ENCODE measurements at places on chromosomes 12 and 14.

DNA sequence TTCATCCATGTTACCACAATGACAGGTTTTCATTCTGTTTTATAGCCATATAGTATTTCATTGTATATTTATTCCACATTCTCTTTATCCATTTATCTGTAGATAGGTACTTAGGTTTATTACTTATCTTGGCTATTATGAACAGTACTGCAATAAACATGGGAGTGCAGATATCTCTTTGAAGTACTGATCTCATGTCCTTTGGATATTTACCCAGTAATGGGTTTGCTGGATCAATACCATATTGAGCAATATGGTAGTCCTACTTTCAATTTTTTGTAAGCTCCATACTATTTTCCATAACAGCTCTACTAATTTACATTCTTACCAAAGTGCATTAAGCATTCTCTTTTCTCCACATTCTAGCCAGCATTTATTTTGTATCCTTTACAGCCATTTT is 235.8 kb upstream of the ALG10 start:
- DNase-seq: no peak
- no peaks in the 10 kb centered on the region for H3K27me3 ChIP-seq
- no peak overlapping the region for H3K27ac ChIP-seq
- H3K36me3 ChIP-seq: no peaks in the 10 kb centered on the region

- H3K27ac ChIP-seq: no peak overlapping the region
- H3K27me3 ChIP-seq: no peaks in the 10 kb centered on the region
- H3K4me1 ChIP-seq: no peaks in the 10 kb centered on the region
- no peak for DNase-seq
- peaks cover 2% of the 10 kb centered on the region for H3K36me3 ChIP-seq
- H3K4me3 ChIP-seq: no peak overlapping the region
Measured at GRCh38 chr14:100396266-100396795, 73.2 kb downstream of the SLC25A47 start.

DNA sequence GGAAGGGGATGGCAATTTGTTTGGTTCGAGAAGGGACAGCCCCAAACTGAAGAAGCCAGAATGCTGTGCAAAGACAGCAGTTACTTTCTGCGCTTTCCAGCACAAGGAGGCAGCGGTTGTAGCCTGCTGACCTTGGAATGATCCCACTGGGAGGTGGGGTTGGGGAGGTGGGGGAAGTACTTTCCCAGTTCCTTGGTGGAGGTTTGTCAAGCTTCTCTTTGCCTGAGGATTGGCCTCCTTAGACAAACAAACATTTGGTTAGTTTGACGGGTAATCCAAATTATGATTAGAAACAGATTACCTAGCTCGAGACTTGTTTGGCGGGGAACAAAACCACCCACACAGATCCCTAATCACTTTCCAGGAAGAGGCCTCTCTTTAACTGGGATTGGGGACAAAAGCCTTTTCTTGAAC is 79.1 kb upstream of the EGLN3 start:
- DNase-seq: no peak
- H3K4me3 ChIP-seq: no peak overlapping the region
- peaks cover 8% of the 10 kb centered on the region for H3K36me3 ChIP-seq
- peaks cover 12% of the 10 kb centered on the region for H3K27me3 ChIP-seq
- no peak overlapping the region for H3K27ac ChIP-seq

GRCh38 chr12:78331181-78331580 is 500.5 kb downstream of the NAV3 start:
- no peak overlapping the region for H3K4me3 ChIP-seq
- DNase-seq: no peak
- no peak overlapping the region for H3K27ac ChIP-seq
- no peaks in the 10 kb centered on the region for H3K27me3 ChIP-seq
- H3K36me3 ChIP-seq: no peaks in the 10 kb centered on the region
- H3K4me1 ChIP-seq: no peaks in the 10 kb centered on the region

GRCh38 chr12:12456637-12457036 is 99.8 kb downstream of the BORCS5 start:
- peak overlapping the region; percentile 88 for H3K27ac ChIP-seq
- H3K4me3 ChIP-seq: peak overlapping the region; percentile 58
- DNase-seq: no peak
- peaks cover 13% of the 10 kb centered on the region for H3K36me3 ChIP-seq
- peaks cover 60% of the 10 kb centered on the region for H3K4me1 ChIP-seq

DNA sequence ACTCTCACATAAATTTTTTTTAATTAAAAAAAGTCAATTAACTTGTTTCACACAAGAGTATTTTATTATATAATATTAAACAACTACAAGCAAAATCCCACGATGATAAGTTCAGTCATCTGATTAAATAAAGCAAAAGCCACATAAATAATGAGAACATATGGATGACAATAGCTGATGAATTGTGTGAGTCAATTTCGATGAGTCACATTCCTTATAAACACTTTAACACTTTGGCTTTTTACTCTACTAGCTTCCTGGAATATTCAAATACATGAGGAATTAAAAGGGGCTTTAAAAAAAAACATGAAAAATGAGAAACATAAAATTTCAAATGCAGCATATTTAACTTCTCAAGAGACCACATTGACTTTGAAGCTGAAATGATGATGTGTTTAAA is 95.3 kb downstream of the BCAT1 start:
- no peak overlapping the region for H3K27ac ChIP-seq
- H3K36me3 ChIP-seq: peaks cover 13% of the 10 kb centered on the region
- no peak overlapping the region for H3K4me3 ChIP-seq
- no peaks in the 10 kb centered on the region for H3K27me3 ChIP-seq
- DNase-seq: no peak

- no peak for DNase-seq
- no peak overlapping the region for H3K4me3 ChIP-seq
- no peaks in the 10 kb centered on the region for H3K36me3 ChIP-seq
Measured at GRCh38 chr12:91617818-91618217, 435.2 kb upstream of the DCN start.

GRCh38 chr12:69501154-69501895 is 31.1 kb downstream of the FRS2 start:
- no peak overlapping the region for H3K27ac ChIP-seq
- H3K4me3 ChIP-seq: no peak overlapping the region
- DNase-seq: no peak

DNA sequence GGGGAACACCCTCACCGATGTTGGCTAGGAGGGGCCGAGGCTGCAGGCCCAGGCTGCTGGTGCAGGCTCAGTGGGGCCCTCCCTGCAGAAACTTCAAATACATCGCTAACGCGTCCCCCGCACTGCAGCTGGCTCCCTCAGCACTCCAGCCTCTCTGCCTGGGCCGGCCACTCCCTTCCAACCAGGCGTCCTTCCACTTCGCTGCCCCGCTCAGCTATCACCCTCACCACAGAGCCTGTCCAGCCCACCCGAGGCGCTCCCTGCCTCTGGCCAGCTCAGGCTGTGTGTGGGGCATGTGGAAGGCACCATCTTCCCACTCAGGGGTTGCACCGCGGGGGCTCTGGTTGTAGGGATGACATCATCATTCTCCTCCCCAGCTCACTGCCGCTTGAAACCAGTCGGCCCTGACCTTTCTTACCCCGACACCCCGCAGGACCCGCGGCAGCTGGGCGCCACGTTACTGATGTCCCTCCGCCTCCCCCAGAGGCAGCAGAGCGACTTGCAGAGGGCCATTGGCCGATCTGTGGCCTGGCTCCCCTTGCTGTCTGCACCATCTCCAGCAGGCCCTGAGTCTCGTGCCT is 199.9 kb upstream of the RTL1 start:
- peaks cover 9% of the 10 kb centered on the region for H3K27me3 ChIP-seq
- no peak overlapping the region for H3K4me3 ChIP-seq
- no peaks in the 10 kb centered on the region for H3K4me1 ChIP-seq

GRCh38 chr12:94049718-94050117 is 98.7 kb upstream of the PLXNC1 start:
- peaks cover 6% of the 10 kb centered on the region for H3K4me1 ChIP-seq
- H3K27ac ChIP-seq: no peak overlapping the region
- H3K36me3 ChIP-seq: peaks cover 2% of the 10 kb centered on the region
- peaks cover 2% of the 10 kb centered on the region for H3K27me3 ChIP-seq
- no peak overlapping the region for H3K4me3 ChIP-seq

- no peaks in the 10 kb centered on the region for H3K4me1 ChIP-seq
- H3K36me3 ChIP-seq: no peaks in the 10 kb centered on the region
Measured at GRCh38 chr12:113727651-113728061, 238.5 kb downstream of the RBM19 start.

DNA sequence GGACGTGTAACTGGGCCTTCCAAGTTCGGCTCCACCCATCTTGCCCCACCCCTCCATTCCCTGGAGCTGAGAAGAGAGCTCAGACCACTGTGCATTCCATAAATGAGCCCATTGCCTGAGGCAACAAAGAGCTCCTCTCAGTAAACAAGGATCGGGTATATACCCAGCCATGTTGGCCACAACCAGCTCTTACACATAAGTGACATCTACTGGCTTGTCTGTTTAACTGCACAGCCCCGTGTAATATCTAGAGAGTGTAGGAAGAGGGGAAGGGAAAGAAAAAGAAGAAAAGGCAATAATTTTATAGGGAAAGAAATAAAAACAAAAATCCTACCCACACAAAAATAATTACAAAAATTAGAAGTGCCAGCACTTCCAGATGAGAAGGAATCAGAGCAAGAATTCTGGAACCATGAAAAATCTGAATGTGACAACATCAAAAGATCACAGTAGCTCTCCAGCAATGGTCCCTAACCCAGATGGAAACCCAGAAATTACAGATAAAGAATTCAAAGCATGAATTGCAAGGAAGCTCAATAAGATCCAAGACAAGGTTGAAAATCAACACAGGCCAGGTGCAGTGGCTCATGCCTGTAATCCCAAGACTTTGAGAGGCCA is 308.1 kb downstream of the RPAP3 start:
- H3K4me1 ChIP-seq: peaks cover 90% of the 10 kb centered on the region
- H3K27me3 ChIP-seq: no peaks in the 10 kb centered on the region
- no peak overlapping the region for H3K4me3 ChIP-seq
- peak overlapping the region; percentile 89 for H3K27ac ChIP-seq
- H3K36me3 ChIP-seq: peaks cover 25% of the 10 kb centered on the region

DNA sequence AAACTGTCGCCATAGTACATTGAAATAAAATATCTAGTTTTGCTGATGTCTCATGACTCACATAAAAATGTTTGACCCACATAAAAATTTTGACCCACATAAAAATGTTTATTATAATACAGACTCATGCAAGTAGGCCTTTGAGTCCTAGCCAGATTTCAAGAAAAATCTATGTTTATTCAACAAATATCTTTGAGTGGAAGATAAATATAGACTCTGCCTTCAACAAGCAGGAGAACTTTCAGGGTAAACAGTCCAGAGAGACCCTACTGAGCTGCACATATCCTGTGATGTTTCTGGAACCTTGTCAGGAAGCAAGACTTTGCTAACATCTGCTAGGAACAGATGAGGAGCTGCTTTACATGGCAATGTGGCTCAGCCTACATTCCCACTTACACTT is 283.1 kb downstream of the MDGA2 start:
- H3K36me3 ChIP-seq: no peaks in the 10 kb centered on the region
- no peaks in the 10 kb centered on the region for H3K27me3 ChIP-seq
- H3K4me3 ChIP-seq: no peak overlapping the region
- no peak for DNase-seq

DNA sequence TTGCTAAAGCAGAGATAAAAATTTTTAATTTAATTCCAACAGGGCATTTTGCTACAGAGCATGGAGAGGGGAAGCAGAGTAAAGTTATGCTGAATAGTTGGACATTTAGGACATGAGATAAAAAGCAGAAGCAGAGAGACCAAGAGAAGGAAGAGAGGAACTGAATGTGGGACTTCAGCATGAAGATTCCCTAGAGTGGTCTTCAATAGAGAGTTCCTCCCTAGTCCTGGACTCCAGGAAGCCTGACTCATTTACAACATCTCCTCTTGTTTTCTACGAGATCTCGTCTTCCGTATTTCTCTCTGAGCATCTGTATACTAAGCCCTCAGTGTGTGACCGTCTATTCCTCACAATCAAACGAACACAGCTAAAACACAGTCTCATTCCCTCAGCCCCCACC is 35.2 kb upstream of the IFT81 start:
- DNase-seq: no peak
- H3K36me3 ChIP-seq: peaks cover 1% of the 10 kb centered on the region
- H3K27ac ChIP-seq: no peak overlapping the region
- H3K4me1 ChIP-seq: no peaks in the 10 kb centered on the region

GRCh38 chr14:104732931-104733681 is 9.1 kb downstream of the ADSS1 start:
- H3K27ac ChIP-seq: no peak overlapping the region
- H3K36me3 ChIP-seq: no peaks in the 10 kb centered on the region
- no peak overlapping the region for H3K4me3 ChIP-seq
- H3K4me1 ChIP-seq: no peaks in the 10 kb centered on the region
- DNase-seq: no peak

DNA sequence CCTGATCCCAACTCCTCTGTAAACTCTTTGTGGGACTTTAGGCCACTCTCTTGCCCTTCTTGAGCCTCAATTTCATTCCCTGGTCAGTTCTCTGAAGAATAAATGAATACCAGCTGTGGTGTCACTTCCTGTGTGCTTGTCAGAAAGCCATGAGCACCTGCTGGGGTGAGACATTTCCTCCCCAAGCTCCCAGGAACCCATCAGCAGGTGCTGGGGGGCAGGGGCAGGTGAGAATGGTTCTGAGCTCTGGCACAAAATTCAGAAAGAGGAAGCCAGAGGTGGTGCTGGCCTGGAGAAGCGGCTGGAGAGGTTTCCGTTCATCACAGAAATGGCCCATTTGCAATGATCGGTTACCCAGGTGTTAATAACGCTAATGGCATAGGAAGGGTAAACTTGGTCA is 14.9 kb downstream of the LHX5 start:
- no peaks in the 10 kb centered on the region for H3K36me3 ChIP-seq
- no peaks in the 10 kb centered on the region for H3K4me1 ChIP-seq
- DNase-seq: no peak
- H3K27me3 ChIP-seq: peaks cover 14% of the 10 kb centered on the region
- no peak overlapping the region for H3K4me3 ChIP-seq

DNA sequence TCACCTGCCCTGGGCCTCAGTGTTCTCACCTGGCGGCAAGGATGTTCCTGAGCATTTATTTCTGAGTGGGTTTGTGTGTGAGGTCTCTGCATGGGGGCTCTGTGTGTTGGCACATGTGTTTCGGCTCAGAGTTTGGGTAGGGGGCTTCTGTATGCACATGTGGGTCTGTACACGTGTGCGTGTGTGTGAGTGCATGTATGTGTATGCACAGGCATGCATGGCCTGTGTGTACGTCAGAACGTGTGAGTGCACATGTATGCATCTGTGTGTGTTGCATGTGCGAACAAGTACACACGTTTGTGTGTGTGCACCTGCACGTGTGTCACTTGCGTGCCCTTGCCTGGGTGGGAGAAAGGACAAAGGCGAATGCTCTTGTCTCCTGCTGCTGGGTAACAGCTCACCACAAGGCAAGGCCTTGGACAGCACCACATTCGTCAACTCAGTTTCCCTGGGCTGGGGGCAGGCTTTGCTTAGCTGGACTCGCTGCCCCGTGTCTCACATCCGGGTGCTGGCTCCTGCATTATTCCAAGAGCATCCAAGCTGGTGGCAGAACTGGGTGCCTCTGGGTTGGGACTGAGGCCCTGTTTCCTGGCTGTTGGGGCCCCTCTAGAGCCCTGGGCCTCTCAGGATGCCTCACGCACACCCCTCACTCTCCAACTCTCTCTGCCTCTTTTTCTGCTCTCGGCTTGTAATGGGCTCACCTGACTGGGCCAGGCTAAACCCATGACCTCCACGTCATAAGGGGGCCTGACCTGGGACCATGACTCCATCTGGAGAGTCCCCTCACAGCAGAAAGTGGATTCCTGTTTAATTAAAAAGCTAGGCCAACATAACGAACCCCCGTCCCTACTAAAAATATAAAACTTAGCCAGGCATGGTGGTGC is 153.6 kb upstream of the C14orf180 start:
- DNase-seq: no peak
- H3K27ac ChIP-seq: no peak overlapping the region
- H3K36me3 ChIP-seq: no peaks in the 10 kb centered on the region
- no peak overlapping the region for H3K4me3 ChIP-seq
- no peaks in the 10 kb centered on the region for H3K4me1 ChIP-seq
